Activated CD4-positive, alpha-beta T cell treated with anti-CD3 and anti-CD28 coated beads, Interleukin-10, Interleukin-2, amounts not matched to agents 100 ng/mL and 50 ng/mL, durations not matched to agents 16 hours and 8 hours (primary cell): ENCODE measurements at places on chromosomes 2 and 18.

GRCh38 chr2:88053296-88053695 is 2.3 kb downstream of the KRCC1 start:
- DNase-seq: no peak

GRCh38 chr2:199756211-199756610 is 94.8 kb downstream of the FTCDNL1 start:
- no peak for DNase-seq

DNA sequence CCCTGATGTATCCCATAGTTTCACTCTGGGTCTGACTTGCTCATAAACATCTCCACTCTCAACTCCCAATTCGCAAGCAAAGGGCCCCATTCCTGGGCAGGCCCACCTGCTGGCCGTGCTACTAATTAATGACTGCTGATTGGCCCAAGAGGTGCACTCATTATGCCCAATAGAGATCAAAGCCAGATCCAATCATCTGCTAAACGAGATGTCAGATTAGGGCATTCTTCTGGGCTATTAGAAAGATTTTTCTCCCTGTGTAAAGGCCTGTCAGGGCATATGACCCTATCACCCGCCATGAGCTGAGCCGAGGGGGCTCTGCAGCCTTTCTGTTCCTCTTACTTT is 103.4 kb upstream of the HAAO start:
- no peak for DNase-seq

GRCh38 chr2:3585261-3586109 is 9.4 kb upstream of the COLEC11 start:
- no peak for DNase-seq

GRCh38 chr2:206764673-206765241 is 371 bp downstream of the MDH1B start:
- DNase-seq: no peak

- no peak for DNase-seq
These were observed 318.7 kb downstream of the PTH2R start for GRCh38 chr2:208725280-208725679.

DNA sequence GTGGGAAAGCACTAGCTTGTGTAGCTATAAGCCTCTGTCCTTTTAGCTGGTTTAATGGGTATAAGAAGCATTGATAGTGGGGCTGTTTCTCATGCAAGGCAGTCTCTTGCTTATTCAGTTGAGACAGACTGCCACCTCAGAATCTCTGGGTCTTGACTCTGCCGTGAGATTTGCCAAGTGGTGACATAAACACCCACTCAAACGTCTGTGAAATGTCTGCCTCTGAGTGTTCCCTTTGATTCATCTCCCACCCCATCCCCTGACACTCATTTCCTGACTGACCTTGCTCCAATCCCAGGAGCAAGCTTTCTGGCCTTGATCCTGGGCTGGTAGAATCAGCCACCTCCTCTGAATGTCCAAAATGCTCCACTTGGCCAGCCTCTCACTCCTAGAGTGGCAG is 141.9 kb upstream of the RBMS1 start:
- no peak for DNase-seq
